ENCODE measurements at places on chromosomes 11 and 22. TPM values are rescaled to one million over a fixed set of nuclear protein-coding genes. Genes with fewer than 3 reads are reported as not detected.

The ZNF408 gene
- total RNA-seq: 9.3 TPM

The OTOG gene
- total RNA-seq: not detected

The ZNF202 gene
- 2.5 TPM for total RNA-seq

The FGF3 gene
- total RNA-seq: not detected

The ACTN3 gene
- total RNA-seq: not detected

The KCNQ1 gene
- total RNA-seq: not detected

The CLTCL1 gene
- 4.6 TPM for total RNA-seq

The APLNR gene
- total RNA-seq: not detected

The EI24 gene
- 153 TPM for total RNA-seq

The GTPBP1 gene
- total RNA-seq: 26.8 TPM

The ALG9 gene
- total RNA-seq: 41.7 TPM

The MMP27 gene
- not detected for total RNA-seq

The PHOX2A gene
- total RNA-seq: not detected

The LARGE1 gene
- 15.0 TPM for total RNA-seq

The CRYAB gene
- 60.2 TPM for total RNA-seq

The APOL4 gene
- 2.0 TPM for total RNA-seq

The MS4A6E gene
- not detected for total RNA-seq

The MGAT3 gene
- total RNA-seq: 0.27 TPM

The CST6 gene
- total RNA-seq: not detected

The PLAAT2 gene
- not detected for total RNA-seq

The TRPM5 gene
- not detected for total RNA-seq

The SPTBN2 gene
- total RNA-seq: 0.27 TPM

The OR4D5 gene
- not detected for total RNA-seq

The ART1 gene
- not detected for total RNA-seq
